ENCODE measurements at places on chromosomes 7 and 10.

- no peak for DNase-seq
These were observed 85.5 kb downstream of the XRCC2 start for GRCh38 chr7:152590481-152590880.

DNA sequence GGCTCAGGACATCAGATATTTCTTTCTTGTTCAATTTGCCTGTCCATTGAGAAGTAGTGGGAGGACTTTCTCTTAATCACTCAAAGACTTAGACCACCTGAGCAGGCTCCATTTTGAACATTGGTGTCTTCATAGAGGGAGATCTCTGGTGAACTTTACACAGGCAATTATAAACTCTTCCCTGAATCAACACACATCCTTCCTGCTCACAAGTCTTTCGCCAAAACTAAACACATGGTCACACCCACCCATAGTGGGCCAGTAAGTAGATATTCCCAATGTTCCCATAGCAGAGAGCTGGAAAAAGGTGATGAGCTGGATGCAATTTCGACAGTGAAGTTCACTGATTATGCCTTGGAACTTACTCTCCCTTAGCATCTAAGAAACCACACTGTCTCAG lies 8.2 kb upstream of the MACC1 start:
- no peak for DNase-seq

DNA sequence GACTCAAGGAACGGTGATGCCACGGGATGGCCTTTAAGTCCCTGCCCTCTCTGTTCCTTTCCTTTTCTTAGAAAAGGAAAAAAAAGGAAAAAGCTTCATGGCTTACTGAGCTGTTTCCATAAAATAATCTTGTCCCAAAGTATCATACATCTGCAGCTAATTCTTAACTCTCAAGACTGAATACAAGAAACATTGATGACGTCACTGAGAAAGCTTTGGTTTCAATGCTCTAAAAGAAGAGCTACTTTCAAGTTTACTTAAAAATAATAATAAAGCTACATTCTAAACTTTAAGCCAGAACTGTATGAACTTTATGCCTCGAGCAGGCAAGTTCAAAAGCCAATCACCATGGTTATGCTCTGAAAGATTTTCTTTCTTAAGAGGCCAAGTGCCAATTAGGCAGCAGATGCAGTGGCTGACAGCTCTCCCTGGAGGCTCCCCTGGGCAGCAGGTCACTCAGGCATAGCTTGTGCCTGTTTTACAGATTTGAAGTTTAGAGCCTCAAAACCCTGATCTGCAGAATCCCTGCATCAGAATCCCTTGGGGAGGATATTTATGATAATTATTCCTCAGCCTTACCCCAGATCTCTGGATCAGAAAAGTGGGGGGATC lies 165.0 kb downstream of the CHN2 start:
- no peak for DNase-seq

DNA sequence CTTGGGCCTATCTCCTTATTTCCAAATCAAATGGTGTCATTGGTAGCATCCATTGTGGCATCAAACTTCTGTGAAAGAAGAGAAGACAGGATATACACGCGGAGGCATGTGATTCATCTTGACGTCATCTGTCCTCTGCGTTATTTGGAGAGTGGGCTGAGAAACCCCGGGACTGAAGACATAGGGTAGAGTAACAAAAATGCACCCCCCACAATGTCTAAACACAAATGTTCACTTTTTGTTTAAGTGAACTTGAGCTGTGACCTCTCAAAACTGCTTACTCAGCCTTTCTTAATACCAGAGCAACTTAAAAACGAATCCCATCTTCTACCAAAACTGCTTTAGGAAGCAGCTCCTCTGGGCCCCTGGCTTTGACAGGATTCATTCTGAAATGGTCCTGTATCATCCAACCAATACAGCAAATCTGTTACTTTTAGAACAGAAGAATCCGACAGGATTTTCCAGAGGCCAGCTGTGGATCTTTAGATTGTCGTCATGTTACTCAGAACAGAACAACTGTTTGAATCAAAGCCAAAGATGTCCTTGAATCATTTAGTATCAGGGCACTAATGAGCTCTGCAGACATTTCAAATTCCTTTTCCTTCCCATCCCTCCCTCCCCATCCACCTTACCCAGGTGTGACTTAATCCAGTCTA lies 438.1 kb downstream of the SUGCT start:
- DNase-seq: no peak

DNA sequence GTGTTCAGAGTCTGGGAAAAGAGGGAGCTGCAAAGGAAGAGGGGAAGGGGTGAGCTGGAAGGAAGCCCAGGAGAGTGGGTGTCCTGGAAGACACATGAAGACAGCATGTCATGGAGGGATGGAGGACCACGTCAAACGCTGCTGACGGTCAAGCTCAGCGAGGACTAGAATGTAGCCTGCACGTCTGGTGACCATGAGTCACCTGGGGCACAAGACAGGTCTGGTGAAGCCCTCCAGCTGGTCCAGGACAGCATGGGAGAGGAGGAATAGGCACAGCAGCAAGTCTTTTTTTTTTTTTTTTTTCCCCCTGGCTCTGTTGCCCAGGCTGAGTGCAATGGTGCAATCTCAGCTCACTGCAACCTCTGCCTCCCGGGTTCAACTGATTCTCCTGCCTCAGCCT lies 19.6 kb upstream of the AMZ1 start:
- DNase-seq: no peak

GRCh38 chr7:36788825-36789470 lies 64.7 kb upstream of the AOAH start:
- DNase-seq: no peak

GRCh38 chr10:109259293-109259692 lies 664.0 kb downstream of the XPNPEP1 start:
- DNase-seq: no peak

DNA sequence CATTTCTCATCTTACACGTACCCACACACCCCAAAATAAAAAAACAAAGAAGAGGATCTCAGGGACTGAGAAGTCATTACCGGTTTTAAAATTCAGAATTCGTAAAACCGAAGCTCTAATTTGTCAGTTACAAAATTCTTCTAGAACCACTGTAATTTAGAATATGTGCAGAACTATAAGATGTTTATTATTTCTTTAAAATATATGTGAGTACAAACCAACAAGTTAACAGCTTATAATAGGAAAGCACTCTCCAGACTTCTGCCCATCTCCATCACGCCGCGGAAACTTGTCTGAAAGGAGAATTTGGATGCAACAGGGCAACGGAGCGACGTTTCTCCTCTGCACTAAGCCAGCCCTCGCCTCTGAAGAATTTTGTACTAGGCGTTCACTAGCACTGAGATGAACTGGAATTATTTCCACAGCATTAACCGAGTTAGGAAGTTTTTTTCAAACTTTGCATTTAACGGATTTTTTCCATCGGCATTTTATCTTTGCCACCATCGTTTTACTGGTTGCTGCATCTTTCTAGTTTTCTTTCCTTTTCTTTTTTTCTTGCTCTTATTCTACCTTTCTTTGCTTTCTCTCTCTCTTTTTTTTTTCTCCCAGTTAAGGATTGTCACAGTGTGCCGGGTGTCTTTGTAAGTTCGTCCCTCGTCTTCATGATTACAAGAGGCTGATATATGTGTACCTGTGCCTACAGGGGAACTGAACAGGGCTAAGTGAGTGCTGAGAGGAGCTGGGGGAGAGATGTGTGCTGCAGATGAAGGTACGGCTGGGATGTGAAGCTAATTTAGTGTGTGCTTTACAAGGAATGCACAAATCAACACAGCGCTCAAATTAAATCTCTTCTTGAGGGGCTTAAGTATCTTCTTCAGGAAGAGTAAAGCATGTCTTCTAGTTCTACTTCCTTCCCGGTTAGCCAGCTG lies 295.9 kb upstream of the NFE2L3 start:
- DNase-seq: no peak

- DNase-seq: no peak
These were observed 70.1 kb upstream of the PLPP4 start for GRCh38 chr10:120386896-120387295.

DNA sequence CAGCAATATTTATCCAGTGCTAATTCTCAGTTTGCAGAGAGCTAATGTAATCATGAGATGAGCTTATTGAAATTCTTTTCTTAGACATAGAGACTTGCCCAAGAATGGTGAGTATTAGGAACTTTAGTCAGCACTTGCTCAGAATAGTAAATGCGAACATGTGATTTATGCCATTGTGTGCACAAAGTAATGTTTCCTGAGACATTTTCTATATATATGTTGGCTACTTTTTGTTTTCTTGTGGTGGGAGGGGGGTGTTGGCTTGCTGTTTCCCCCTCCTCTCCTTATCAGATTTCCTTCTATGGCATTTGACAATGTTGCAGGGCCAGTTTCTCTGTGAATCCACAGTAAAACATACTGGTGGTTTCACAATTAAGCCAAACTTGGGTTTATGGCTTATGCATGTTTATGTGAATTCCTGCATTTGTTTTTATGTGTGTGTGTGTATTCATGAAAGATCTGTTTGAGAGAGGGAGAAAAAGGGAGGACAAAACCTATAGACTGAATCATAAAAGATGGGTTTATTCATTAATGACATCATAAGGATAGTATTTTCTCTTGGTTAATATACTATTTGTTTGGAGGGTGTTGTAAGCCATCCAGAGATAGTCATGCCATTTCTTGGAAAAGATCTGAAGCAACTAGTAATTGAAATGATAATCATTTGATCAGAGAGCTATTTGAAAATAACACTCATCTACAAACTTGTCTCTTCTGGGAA lies 36.3 kb downstream of the ARID5B start:
- no peak for DNase-seq

DNA sequence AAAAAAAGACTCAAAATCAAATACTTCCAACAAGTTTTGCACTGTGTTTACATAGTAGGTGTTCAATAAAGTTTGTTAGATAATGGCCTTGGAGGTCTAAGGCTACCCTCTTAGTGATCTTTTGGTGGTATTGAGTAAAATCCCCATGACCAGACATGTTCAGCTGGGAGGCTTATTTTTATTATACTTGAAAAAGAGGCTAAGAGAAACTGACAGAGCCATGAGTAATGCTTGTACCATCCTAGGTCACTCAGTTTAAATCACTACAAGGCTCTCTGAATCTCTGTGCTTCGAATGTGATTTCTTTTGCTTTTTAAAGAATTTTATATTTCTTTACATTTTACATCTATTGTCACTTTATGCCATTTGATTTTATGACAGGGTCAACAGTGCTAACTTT lies 90.5 kb downstream of the TWIST1 start:
- DNase-seq: no peak

GRCh38 chr7:2512179-2512661 lies 7.4 kb upstream of the LFNG start:
- no peak for DNase-seq

DNA sequence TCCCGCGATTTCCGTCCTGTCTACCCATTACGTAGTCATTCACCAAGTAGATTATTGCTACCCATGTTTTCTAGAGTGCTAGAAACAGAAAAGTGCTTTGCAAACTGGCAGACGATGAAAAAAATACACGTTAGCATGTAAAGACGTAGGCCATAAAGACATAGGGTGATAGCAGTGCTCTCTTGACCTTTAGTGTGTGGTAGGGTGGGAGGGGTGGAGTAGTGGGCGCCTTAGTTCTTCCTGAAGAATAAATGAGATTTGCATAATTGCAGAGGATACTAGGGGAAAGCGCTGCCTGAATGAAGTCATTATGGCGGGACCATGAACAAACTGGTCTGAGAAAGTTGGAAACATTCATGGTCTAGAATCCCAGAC lies 948 bp downstream of the ZNF485 start:
- no peak for DNase-seq

DNA sequence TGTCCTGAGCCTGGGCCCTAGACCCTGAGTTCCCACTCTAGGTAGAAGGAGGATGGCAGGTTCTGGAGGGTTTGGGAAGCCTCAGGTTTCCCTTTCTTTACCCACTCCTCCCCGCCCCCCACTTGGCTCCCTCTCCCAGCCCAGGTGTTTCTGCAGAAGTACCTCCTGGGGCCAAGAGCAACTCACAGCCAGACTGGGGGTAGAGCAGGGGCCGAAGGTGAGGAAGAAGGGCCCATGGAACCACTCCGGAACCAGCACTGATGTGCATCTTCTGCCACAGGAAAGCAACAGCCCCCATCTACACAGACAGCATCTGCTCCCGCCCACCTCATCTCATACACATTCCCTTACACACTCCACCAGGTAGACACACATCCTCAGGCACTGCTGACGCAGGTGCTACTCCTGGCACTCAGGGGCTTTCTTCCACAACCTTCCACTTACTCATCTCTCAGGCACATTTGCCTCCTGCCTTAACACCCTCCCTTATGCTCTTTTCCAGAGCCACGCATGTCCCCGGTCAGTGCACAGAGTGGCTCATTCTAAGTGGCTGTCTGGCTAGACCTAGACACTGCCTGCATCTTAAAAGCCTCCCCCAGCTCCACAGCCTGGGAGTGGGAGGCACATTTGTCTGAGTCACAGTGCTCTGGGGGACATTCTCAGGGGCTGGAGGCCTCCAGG lies 1.8 kb downstream of the EPHB6 start:
- DNase-seq: no peak

GRCh38 chr7:38842746-38843145 lies 66.2 kb downstream of the VPS41 start:
- DNase-seq: no peak

GRCh38 chr10:48594803-48595538 lies 9.9 kb downstream of the ARHGAP22 start:
- DNase-seq: no peak

GRCh38 chr7:44587843-44588711 lies 6.0 kb upstream of the TMED4 start:
- peak; percentile 48 for DNase-seq

- DNase-seq: no peak
These were observed 449 bp downstream of the NUDT5 start for GRCh38 chr10:12195281-12195602.

- DNase-seq: no peak
These were observed 30.6 kb downstream of the ANK3 start for GRCh38 chr10:60359066-60359465.

DNA sequence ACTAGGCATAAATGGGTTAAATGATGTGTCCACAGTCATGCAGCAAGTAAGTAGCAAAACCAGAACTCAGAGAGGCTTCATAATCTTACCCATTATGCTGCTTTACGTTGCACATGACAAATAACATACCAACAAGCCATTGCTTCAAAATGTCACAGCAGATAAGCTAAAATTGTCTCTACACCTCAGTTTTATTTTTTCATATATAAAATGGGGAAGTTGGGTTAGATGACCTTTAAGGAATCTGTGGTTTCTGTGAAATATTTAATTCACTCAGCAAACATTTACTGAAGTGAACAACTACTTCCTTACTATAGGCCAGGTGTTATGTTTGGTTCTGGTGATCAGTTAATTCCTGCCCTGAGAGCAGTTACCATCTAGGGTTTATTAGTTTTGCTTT lies 2.2 kb upstream of the ASCC1 start:
- DNase-seq: no peak

Measured in effector CD4-positive, alpha-beta T cell (primary cell).